ENCODE measurements at places on chromosomes 1 and 21.

- DNase-seq, result no peak
Observed at GRCh38 chr1:201988601-201989000, 6.2 kb downstream of the RNPEP start.

GRCh38 chr1:54126271-54126815 lies 26.5 kb downstream of the CDCP2 start:
- DNase-seq, result no peak

GRCh38 chr1:1149416-1149815 lies 24.3 kb upstream of the TTLL10 start:
- no peak for DNase-seq

- no peak for DNase-seq
Observed at GRCh38 chr1:203655671-203656070, 29.0 kb downstream of the ATP2B4 start.

GRCh38 chr1:147641695-147642592 lies 28.4 kb downstream of the ACP6 start:
- DNase-seq, result peak; percentile 13

GRCh38 chr1:110425612-110426152 lies 18.2 kb upstream of the LAMTOR5 start:
- no peak for DNase-seq

- no peak for DNase-seq
Observed at GRCh38 chr1:231020139-231020601, 19.9 kb downstream of the FAM89A start.

DNA sequence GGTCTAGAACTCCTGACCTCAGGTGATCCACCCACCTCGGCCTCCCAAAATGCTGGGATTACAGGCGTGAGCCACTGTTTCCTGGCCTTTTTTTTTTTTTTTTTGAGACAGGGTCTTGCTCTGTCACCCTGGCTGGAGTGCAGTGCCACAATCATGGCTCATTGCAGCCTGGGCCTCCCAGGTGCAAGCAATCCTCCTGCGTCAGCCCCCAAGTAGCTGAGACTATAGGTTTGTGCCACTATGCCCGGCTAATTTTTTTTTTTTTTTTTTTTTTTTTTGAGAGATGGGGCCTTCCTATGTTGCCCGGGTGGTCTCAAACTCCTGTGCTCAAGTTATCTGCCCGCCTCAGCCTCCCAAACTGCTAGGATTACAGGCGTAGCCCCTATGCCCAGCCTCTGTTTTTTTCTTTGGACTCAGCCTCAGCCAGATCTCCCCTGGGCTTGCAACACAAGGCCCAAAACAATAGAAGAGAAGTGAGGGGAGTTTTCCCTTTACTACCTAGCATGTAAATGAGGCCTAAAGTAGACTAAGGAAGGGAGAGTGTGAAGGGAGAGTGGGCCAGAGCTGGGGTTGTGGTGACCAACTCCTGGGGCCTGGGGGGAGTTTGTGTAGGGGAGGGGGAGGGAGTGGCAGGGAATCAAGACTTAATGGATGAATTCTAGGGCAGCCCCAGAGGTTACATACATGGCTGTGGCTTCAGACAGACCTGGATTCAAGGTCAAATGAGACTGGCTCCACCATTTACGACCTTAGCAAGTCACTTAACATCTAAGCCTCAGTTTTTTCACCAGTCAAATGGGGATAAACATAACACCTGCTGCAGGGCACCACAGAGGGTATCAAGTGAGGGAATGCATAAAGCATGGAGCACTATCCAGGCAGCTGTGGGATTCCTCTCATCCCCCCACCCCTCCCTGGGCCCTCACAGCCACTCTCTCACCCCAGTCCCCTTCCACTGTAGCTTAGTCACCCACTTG lies 1.6 kb upstream of the CD52 start:
- DNase-seq, result no peak

DNA sequence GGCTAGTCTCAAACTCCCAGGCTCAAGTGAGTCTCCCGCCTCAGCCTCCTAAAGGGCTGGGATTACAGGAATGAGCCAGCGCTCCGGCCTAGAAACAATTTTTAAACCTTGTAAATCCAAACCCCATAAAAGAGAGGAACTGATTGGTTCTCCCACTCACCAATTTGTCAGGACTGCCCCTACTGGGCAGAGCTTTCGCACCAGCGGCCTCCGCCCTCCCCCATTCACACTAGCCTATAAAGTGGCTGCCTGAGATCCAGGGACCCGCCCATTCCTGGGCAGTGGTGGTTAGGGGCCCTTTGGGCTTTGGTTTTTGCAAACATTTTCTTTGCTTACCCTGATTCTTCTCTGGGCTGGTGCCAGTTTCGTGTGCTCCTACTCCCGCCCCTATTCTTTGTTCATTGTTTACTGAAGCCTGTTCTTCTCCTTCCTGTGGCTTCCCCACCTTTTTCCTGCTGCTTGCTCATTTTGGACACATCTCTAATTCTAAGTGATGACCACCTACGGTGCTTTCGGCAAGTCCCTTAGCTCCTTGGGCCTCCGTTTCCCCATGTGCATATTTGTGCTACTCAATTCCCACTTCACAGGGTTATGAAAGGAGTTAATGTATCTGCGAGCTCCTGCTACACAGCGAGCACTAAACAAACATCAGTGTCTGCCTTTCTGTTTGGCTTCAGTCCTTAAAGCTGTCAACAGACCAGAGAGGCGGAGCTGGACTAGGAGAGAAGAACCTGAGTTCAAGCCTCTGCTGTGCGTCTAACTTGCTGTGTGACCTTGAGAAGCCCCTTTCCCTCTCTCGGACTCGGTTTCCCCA lies 39.8 kb upstream of the CLIC4 start:
- DNase-seq, result no peak

- no peak for DNase-seq
Observed at GRCh38 chr1:227242811-227243682, 75.2 kb downstream of the CDC42BPA start.

DNA sequence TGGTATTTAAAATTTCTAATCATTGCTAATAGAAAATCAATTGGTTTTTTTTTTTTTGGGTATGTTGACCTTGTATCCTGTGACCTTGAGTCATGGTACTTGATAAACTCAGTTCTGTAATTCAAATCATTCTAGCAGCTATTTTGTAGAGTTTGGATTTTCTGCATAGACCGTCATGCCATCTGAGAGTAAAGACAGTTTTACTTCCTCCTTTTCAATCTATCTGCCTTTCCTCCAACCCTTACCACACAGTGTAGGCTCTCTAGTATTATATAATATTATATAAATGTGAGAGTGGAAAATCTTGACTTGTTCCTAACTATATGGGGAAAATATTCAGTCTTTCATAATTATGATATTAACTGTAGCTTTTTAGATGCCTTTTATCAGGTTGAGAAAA lies 7.0 kb downstream of the TDRD5 start:
- no peak for DNase-seq

GRCh38 chr1:112716133-112716720 lies 1.1 kb upstream of the PPM1J start:
- peak; percentile 53 for DNase-seq

GRCh38 chr1:198238121-198238520 lies 81.3 kb downstream of the NEK7 start:
- DNase-seq, result no peak

GRCh38 chr1:14780271-14780670 lies 181.8 kb downstream of the KAZN start:
- DNase-seq, result no peak

GRCh38 chr1:19623523-19623922 lies 20.6 kb upstream of the NBL1 start:
- no peak for DNase-seq

DNA sequence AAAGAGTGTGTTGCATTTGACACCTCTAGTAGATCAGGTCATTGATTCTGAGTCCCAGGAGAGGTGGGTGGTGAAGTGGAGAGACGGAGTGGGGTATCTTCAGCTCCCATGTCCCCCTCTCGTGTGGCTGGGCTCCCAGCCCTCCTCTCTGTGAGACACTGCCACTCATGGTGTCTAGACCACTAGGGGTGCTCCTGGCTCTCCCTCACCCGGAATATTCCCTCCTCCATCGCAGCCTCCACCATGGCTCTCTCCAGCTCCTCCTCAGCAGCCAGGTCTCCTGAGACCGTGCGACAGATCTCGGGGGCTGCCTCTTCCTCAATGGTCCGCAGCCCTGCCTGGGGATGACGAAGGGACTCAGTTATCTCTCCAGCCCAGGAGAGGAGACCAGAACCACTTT lies 20.6 kb upstream of the KIF21B start:
- DNase-seq, result no peak

All from stimulated activated naive CD4-positive, alpha-beta T cell (primary cell).